ENCODE measurements at places on chromosomes 5 and 9. TPM values are rescaled to one million over a fixed set of nuclear protein-coding genes. Genes with fewer than 3 reads are reported as not detected.

DNA sequence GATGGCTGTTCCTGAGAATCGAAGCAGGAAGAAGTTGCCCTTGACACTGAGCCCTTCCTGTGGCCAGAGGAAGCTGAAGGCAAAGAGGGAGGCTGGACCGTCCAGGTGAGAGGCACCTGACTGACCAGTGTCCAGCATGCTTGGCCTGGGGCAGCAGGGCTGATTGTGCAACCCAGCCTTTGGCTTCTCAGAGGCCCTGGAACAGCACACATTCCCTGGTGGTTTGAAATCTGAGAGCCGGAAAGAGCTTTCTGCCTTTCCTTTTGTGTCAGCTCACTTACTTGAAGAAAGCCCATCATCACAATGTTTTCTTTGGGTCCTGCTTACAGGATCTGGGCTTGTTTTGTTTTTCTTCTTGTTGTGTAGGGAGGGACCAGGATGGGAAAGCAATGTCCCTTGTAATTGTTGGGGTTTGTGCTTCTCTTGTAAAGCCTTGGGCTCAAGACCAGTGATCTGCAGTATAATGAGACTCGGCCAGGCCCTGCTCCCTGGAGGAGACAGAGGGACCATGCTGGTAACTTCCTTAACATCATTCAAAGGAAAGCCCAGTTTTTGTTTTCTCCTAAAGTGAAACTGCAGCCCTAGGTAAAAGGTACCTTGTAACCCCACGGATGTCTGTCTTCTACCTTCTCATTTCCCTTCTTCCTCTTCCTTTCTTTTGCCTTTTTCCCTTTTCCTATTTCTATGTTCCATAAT lies 213.7 kb downstream of the NXNL2 start:
- no peak overlapping the region for H3K4me3 ChIP-seq
- peak; percentile 25 for DNase-seq
- peak overlapping the region; percentile 45 for H3K27ac ChIP-seq
- peaks cover 22% of the 10 kb centered on the region for H3K4me1 ChIP-seq
- no peaks in the 10 kb centered on the region for H3K27me3 ChIP-seq

- H3K27me3 ChIP-seq = no peaks in the 10 kb centered on the region
- peaks cover 3% of the 10 kb centered on the region for H3K4me1 ChIP-seq
- no peaks in the 10 kb centered on the region for H3K36me3 ChIP-seq
- DNase-seq = no peak
- no peak overlapping the region for H3K27ac ChIP-seq
Measured at GRCh38 chr5:52757527-52757926, 30.2 kb upstream of the ITGA1 start.

DNA sequence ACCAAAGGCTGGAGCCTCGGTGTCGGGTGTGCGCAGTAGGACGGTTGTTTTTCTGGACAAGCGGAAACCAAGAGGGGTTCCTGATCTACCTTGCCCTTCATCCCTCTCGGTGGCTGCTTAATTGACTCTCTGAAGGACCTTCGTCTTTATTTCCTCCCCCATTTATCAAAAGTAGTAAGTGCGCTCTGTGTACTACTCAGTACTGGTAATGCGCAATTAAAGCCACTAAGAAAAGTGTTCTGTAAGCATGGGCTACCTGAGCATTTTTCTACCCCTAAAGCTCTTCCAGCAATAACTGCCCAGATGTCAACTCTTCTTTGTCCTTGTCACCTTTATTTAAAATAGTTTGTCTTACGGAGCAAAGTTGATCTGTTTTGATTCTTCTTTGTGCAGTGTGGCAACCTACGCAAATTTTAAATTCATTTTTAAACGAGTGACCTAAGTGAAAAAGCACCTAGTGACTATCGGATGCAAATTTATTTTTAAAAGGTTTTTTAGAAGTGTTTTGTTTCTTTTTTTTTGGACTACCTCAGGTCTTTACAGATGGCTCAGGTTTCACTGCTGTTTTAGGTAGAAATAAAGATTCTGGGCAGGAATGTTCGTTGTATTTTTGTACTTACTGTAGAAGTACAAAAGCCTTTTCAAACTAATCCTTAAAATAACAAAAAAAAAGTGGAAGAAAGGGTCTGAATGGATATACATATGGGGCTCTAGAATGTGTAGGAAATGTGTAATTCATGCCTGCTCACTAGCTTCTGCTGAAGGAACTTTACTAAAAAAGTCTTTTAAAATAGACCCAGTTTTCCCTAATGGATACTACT lies 2.0 kb downstream of the JMY start:
- peak overlapping the region; percentile 94 for H3K27ac ChIP-seq
- no peaks in the 10 kb centered on the region for H3K36me3 ChIP-seq
- no peak for DNase-seq
- peak overlapping the region; percentile 95 for H3K4me3 ChIP-seq

GRCh38 chr5:112869948-112870347 lies 8.9 kb downstream of the SRP19 start:
- DNase-seq = no peak
- H3K4me3 ChIP-seq = no peak overlapping the region
- H3K27ac ChIP-seq = no peak overlapping the region
- H3K27me3 ChIP-seq = no peaks in the 10 kb centered on the region

TAF11L10 gene
- not detected for total RNA-seq

- H3K4me3 ChIP-seq = no peak overlapping the region
- H3K4me1 ChIP-seq = no peaks in the 10 kb centered on the region
- no peaks in the 10 kb centered on the region for H3K36me3 ChIP-seq
- H3K27me3 ChIP-seq = no peaks in the 10 kb centered on the region
- H3K27ac ChIP-seq = no peak overlapping the region
Measured at GRCh38 chr5:94832685-94833084, 214.2 kb downstream of the SLF1 start.

GRCh38 chr9:132639322-132639721 lies 30.5 kb downstream of the DDX31 start:
- H3K4me1 ChIP-seq = no peaks in the 10 kb centered on the region
- H3K27ac ChIP-seq = no peak overlapping the region
- H3K36me3 ChIP-seq = peaks cover 34% of the 10 kb centered on the region
- H3K27me3 ChIP-seq = no peaks in the 10 kb centered on the region

- no peak overlapping the region for H3K27ac ChIP-seq
- H3K4me1 ChIP-seq = no peaks in the 10 kb centered on the region
- H3K36me3 ChIP-seq = no peaks in the 10 kb centered on the region
- no peak overlapping the region for H3K4me3 ChIP-seq
- no peak for DNase-seq
- H3K27me3 ChIP-seq = no peaks in the 10 kb centered on the region
Measured at GRCh38 chr5:78221964-78222451, 72.5 kb downstream of the AP3B1 start.

FTMT gene
- not detected for total RNA-seq

GRIA1 gene
- 0.18 TPM for total RNA-seq

AK8 gene
- 0.69 TPM for total RNA-seq

GRCh38 chr5:56420323-56420722 lies 187.2 kb upstream of the ANKRD55 start:
- no peaks in the 10 kb centered on the region for H3K4me1 ChIP-seq
- no peak overlapping the region for H3K27ac ChIP-seq
- H3K4me3 ChIP-seq = no peak overlapping the region
- H3K36me3 ChIP-seq = no peaks in the 10 kb centered on the region
- no peak for DNase-seq

CDH10 gene
- 4.4 TPM for total RNA-seq

- no peaks in the 10 kb centered on the region for H3K36me3 ChIP-seq
- no peaks in the 10 kb centered on the region for H3K27me3 ChIP-seq
- no peak overlapping the region for H3K4me3 ChIP-seq
- no peak for DNase-seq
- H3K4me1 ChIP-seq = peaks cover 11% of the 10 kb centered on the region
- no peak overlapping the region for H3K27ac ChIP-seq
Measured at GRCh38 chr5:160174780-160175437, 54.4 kb upstream of the FABP6 start.

DNA sequence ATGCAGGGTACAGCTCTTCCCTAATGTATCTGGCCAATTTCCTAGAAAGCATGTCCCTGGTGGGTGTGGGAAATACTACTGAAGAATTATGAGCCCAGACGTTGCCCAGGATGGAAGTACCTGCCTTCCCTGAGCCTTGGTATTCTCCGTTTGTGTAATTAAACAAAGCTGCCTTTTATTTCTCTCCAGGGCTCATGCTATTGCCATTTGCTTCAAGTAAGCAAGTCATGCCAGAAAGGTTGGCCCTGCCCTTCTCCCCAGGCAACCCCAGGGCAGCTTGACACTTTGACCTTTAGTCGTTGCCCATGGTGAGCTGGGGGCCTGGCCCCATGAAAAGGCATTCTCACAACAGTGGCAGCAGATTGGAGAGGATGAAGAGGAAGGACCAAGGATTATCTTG lies 4.4 kb downstream of the COL27A1 start:
- H3K4me3 ChIP-seq = no peak overlapping the region
- no peaks in the 10 kb centered on the region for H3K36me3 ChIP-seq
- H3K27ac ChIP-seq = no peak overlapping the region
- H3K4me1 ChIP-seq = peaks cover 11% of the 10 kb centered on the region
- no peaks in the 10 kb centered on the region for H3K27me3 ChIP-seq

ATP10B gene
- 0.10 TPM for total RNA-seq

CSNK1G3 gene
- total RNA-seq = 28.3 TPM

- no peak overlapping the region for H3K4me3 ChIP-seq
- no peak for DNase-seq
- no peaks in the 10 kb centered on the region for H3K36me3 ChIP-seq
- H3K27ac ChIP-seq = no peak overlapping the region
Measured at GRCh38 chr5:34531751-34532360, 124.3 kb upstream of the RAI14 start.

GRCh38 chr9:92266486-92266885 lies 27.0 kb downstream of the IARS1 start:
- no peaks in the 10 kb centered on the region for H3K36me3 ChIP-seq
- no peak overlapping the region for H3K27ac ChIP-seq
- H3K4me1 ChIP-seq = no peaks in the 10 kb centered on the region
- DNase-seq = no peak

SARDH gene
- total RNA-seq = 6.6 TPM

CFAP90 gene
- total RNA-seq = not detected

C9orf50 gene
- total RNA-seq = 0.37 TPM

DNA sequence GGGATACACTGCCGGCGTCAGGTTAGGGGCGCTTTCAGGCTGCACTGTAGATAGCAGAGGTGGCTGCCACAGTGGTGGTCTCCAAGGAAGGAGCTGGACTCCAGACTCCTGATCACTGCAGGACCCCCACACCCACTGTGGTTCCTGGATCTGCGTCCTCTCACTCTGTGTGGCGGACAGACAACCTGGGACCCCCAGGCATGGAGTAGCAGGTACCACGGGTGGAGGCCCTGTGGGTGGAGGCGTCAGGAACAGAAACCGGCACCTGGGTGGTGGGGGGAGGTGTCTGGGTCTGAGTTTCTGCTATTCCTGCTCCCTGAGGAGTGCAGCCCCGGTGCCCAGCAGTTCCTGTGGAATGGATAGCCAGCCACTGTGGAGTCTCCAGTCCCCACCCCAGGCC lies 75.1 kb upstream of the PCAT7 start:
- no peak overlapping the region for H3K4me3 ChIP-seq
- H3K36me3 ChIP-seq = no peaks in the 10 kb centered on the region
- H3K27me3 ChIP-seq = no peaks in the 10 kb centered on the region
- no peak for DNase-seq
- H3K4me1 ChIP-seq = no peaks in the 10 kb centered on the region

GRCh38 chr5:24538346-24538745 lies 106.4 kb downstream of the CDH10 start:
- H3K27me3 ChIP-seq = no peaks in the 10 kb centered on the region
- H3K4me1 ChIP-seq = no peaks in the 10 kb centered on the region
- H3K36me3 ChIP-seq = no peaks in the 10 kb centered on the region
- H3K27ac ChIP-seq = no peak overlapping the region
- no peak for DNase-seq

ANKRD20A1 gene
- 1.00 TPM for total RNA-seq

SUB1 gene
- 95.1 TPM for total RNA-seq

- no peak for DNase-seq
- no peak overlapping the region for H3K4me3 ChIP-seq
- H3K27ac ChIP-seq = no peak overlapping the region
- H3K27me3 ChIP-seq = no peaks in the 10 kb centered on the region
Measured at GRCh38 chr9:107992271-107992670, 502.7 kb upstream of the KLF4 start.

GRCh38 chr5:114447084-114447773 lies 85.4 kb downstream of the KCNN2 start:
- peaks cover 29% of the 10 kb centered on the region for H3K4me1 ChIP-seq
- H3K27me3 ChIP-seq = no peaks in the 10 kb centered on the region
- H3K36me3 ChIP-seq = no peaks in the 10 kb centered on the region
- no peak overlapping the region for H3K27ac ChIP-seq
- no peak overlapping the region for H3K4me3 ChIP-seq

- H3K27ac ChIP-seq = no peak overlapping the region
- no peak overlapping the region for H3K4me3 ChIP-seq
- H3K27me3 ChIP-seq = no peaks in the 10 kb centered on the region
- DNase-seq = no peak
- H3K4me1 ChIP-seq = no peaks in the 10 kb centered on the region
Measured at GRCh38 chr5:9212605-9213004, 333.3 kb downstream of the SEMA5A start.

DNA sequence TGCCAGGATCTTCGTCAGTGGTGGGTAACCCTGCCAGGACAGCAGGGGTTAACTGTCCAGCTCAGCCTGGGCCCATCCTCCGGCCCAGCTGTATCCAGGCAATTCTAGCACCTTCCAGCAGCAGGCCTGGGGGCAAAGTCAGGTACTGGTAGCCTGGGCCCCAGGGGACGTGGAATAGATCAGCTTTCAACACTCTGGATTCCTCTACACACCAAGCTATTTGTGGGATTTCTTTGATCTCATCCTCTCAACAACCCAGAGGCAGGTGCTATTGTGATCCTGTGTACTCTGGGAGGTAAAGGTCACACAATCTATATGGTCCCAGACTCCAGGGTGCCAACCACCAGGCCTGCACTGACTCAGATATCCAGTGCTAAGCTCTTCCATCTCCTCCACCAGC lies 8.7 kb upstream of the SPOUT1 start:
- no peak overlapping the region for H3K4me3 ChIP-seq
- H3K36me3 ChIP-seq = no peaks in the 10 kb centered on the region
- no peaks in the 10 kb centered on the region for H3K4me1 ChIP-seq
- no peaks in the 10 kb centered on the region for H3K27me3 ChIP-seq
- DNase-seq = no peak

DNA sequence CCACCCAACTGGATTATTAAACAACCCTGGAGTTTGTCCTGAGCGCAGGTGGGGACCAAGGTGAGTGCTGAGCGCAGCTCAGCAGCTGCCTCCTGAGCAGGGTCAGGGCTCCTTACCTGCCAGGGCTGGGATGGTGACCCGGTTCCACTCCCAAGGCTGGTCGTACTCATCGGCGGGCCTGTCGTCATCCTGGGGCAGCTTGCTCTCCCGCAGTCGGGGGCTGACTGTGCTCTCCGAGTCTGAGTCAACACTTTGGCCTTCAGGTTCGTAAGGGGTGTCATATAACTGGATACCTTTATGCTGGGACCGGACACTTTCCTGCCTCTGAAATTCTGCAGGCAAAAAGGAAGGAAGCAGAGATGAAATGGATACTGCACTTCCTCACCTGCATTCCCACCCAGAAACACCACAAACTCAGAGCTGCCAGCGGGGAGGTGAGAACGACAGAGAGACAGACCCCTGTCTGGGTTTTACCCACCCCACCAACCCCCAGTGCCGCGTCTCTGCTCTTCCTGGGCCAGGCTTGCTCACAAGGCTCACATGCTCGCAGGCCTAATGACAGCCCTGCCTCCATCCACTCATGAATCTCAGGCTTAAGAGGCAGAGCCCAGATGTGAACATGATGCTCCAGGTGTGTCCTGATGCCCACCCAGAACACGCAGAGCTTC lies 70.7 kb upstream of the SLC25A51 start:
- no peak overlapping the region for H3K4me3 ChIP-seq
- no peaks in the 10 kb centered on the region for H3K36me3 ChIP-seq
- no peak for DNase-seq

SNX18 gene
- 35.9 TPM for total RNA-seq

Data from adrenal gland (tissue), 19 donors.